ENCODE measurements at places on chromosomes 16 and 17.

- DNase-seq = no peak
Observed at GRCh38 chr17:47013341-47013740, 34.3 kb upstream of the RPRML start.

GRCh38 chr17:40451420-40451819 is 8.2 kb downstream of the IGFBP4 start:
- DNase-seq = peak; percentile 93

DNA sequence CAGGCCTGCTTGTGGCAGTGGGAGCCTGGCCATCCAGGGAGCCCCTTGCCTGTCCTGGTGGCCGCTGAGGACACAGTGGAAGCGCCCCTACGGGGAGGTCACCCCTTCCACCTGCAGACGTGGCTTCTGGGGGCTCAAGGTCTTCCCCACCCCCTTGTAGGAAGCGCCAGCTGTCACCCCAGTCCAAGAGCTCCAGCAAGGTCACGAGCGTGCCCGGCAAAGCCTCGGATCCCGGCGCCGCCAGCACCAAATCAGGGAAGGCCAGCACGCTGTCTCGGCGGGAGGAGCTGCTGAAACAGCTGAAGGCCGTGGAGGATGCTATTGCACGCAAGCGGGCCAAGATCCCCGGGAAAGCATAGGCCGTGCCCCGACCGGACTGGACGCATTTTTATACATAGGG is 7.4 kb upstream of the IL17C start:
- no peak for DNase-seq

DNA sequence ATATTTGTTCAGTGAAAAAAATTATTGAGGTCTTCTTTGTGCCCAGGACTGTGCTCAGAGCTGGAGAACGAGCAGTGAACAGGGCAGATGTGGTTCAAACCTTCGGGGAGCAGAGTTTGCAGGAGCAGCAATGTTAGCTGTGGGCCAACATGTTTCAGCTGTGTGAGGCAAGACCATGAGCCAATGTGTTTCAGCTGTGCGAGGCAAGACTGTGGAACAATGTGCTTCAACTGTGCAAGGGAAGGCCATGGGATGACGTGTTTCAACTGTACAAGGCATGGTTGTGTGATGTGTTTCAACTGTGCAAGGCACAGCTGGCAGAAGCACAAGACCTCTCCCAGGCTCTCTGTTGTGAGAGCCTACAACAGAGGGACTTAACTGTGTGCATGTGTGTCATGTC is 35.2 kb upstream of the SDK2 start:
- DNase-seq = no peak

DNA sequence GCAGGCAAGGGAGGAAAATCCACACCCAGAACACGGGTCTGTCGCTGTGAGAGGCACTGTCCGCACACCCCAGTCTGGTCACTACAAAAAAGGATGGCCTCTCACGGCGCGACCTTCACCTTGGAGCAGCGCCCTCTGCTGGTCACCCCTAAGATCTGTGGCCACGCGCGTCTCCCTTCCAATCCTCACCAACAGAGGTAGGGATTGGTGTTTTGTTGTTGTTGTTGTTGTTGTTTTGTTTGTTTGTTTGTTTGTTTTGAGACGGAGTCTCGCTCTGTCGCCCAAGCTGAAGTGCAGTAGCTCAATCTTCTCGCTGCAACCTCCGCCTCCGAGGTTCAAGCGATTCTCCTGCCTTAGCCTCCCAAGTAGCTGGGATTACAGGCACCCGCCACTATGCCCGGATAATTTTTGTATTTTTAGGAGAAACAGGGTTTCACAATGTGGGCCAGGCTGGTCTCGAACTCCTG is 15.0 kb upstream of the C17orf58 start:
- DNase-seq = peak; percentile 68

GRCh38 chr17:69478916-69479315 is 64.4 kb downstream of the MAP2K6 start:
- no peak for DNase-seq

DNA sequence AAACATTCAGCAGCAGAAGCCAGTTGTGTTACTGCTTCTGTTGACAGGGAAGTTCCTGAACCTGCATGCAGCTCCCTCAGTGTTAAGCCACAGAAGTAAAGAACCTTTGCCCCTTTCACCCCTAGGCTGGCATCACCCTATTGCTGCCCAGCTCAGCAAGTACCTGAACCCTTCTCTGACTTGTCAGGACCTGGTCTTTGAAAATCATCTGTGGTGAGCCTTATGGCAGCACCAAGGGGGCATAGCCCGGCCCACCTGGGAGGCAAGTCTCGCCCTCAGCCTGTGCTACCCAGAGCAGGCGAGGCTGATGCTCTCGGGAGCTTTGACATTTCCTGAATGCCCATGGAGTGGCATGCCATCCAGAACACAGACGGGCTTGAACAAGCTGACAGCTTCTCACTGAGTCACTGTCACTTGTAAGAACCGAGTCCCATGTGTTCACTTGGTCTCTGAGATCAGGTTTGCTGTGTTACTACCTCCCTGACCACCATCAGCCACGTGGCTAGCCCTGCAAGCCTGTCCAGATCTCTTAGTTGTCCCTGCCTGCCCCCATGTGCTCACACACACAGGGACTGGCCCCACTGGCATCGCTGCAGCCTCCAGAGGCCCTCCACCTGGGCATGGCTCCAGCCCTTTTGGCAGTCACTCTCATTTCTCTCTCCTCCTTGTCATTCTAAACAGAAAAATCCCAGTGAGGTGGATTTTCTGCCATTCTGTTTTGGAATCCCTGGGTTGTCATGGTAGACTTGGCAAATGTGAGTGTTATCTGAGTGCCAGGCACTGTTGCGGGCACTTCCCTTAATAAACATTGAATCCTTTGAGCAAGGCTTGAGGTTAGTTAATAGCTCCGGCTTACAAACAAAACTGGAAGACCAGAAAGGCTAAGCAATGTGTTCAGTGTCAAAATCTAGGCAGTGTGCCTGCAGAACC is 2.9 kb upstream of the CARMIL2 start:
- peak; percentile 85 for DNase-seq

- no peak for DNase-seq
Observed at GRCh38 chr17:2957631-2958286, 105.6 kb downstream of the OR1D5 start.

DNA sequence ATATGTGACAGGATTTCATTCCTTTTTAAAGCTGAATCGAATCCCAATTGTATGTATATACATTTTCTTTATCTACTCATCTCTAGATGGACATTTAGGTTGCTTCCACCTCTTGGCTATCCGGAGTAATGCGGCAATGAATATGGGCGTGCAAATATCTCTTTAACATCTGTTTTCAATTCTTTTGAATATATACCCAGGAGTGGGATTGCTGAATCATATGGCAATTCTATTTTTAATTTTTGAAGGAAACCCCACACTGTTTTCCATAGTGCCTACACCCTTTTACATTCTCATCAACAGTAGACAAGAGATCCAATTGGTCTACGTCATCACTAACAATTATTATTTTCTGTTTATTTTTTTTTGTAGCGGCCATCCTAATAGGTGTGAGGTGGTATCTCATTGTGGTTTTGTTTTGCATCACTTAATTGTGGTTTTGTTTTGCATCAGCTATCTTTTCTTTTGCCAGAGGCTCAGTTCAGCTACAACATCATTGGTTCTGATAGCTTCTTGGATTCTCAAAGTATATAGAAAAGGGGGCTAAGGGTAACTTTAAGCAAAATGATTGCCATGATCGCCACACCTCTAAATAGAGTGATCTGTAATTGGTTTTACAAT is 25.6 kb upstream of the MAP2K6 start:
- DNase-seq = no peak

DNA sequence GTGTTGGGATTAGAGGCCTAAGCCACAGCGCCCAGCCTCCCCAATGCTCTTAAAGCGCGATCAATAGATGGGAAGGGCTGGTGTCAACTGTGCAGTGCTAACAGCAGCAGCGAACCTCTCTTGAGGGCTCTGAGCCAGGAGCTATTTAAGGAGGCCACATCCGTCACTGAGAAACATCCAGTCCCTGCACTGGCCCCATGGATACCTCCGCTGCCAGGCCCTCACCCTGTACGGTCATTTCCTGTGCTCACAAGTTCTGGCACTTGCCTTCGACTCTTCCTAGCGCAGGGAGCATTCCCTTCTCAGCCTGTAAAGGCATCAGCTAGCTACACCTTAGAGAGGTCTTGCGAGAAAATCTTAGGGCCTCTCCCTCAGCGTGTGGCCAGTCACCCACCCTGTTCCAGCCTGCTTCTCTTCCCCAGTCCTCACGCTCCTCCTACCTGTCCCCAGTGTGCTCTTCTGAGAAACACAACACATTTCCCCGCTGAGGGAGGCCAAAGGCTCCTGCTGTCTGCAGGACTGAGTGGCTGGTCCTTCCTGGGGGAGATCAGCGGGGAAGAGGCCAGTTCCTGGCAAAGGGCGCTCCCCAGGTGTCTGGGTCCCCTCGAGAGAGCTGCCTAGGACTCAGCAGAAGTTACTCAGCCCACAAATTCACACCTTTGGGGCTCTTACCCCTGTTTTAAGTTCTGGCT is 28.6 kb downstream of the GTF3C1 start:
- DNase-seq = peak; percentile 84

DNA sequence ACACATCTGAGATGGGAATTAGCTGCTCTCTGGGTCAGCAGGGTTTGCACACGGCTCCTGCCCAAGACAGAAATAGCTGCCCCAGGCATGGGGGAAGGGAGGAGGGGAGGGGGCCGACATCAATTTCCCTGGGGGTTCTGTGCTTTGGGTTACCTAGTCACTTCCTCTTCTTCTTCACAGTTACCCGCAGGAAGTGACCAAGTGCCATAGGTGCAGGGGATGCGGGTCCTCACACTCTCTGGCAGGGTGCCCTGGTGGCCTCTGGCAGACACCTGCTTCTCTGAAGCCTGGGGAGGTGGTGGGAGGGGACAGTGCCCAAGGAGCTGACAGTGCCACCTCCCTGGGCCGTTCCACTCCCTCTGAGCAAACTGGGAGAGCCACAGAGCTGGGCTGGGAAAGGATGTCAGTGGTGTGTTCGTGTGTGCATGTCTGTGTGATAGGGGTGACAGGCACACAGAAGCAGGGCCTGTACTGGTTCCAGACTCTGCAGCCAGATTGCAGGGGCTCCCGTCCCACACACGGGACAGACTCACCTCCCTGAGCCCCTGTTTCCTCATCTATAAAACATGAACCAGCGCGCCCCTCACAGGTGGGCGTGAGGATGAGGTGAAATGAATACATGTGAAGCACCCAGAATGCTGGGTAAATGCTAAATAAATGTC is 18.2 kb downstream of the SCN4A start:
- no peak for DNase-seq

DNA sequence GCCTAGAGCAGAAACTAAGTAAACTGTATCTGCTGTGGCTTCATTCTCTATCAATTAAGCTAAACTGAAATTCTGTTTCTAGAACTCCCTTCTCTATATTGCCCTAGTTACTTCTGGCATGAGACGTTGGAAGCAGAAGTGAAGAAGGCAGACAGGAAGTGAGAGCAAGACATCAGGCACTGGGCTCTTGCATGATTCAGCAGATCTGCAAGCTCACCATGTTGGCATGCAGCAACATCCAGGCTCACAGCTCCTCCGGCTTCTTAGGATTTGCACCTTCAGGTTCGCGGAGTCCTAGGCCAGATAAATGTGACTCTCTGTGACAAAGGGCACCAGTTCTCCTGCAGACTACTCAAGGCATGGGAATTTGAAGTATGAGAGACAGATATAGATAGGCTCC is 148.3 kb downstream of the CDH8 start:
- no peak for DNase-seq

DNA sequence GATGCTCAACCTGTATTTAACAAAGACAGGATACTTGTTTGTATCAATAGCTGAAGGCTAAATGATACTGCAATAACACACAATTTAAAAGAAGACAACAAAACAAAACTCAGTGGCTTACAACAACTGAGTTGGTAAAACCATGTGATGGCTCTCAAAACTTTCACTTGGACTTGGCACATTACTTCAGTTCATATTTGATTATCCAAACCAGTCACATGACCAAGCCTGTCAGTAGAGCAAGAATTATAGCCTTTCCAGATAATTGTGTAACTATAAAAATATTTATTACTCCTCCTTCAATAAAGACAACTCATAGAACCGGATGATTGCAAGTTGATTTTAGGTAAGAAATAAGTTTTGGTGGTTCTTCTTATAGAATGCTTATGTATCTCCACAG is 56.8 kb downstream of the NQO1 start:
- DNase-seq = no peak

- no peak for DNase-seq
Observed at GRCh38 chr17:19670908-19671307, 22.4 kb downstream of the ALDH3A2 start.

- peak; percentile 73 for DNase-seq
Observed at GRCh38 chr17:13885953-13886889, 183.1 kb upstream of the COX10 start.

- no peak for DNase-seq
Observed at GRCh38 chr17:55233840-55234239, 30.9 kb upstream of the HLF start.

DNA sequence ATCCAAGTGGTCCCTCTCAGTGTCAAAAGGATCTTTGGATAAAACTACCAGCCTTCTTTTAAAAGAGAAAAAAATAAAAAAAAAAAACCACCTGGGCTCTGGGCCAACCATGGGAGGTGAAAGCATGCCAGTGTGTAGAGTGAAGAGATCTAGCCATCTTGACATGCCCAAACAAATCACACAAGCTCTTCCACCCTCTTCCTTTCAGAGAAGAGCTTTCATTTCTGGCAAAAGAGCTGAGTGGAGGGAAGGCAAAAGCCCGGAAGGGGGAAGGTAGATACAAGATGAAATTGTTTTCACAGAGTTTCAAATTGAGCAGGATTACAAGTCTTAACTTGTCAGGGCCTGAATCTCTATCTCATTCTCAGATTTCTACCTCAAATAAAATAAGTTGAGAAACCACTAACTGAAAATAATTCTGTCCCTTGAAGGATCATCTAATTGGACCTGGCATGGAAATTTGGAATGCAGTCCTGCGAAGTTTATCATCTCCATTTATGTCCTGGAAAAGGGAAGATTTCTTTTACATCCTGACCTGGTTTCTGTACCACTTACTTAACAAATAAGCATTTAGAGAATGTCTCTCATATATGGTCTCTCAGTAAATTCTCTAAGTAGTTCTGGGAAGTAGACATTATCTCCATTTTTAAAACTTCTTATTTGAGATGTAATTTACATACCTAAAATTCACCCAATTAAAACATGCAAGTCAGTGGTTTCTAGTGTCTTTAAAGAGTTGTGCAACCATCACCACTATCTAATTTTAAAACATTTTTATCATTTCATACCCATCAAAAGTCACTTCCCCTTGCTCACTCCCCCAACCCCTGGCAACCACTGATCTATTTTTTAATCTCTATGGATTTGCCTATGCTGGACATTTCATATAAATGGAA is 93.7 kb downstream of the TANGO6 start:
- no peak for DNase-seq

- no peak for DNase-seq
Observed at GRCh38 chr17:78667741-78668640, 90.8 kb upstream of the DNAH17 start.

DNA sequence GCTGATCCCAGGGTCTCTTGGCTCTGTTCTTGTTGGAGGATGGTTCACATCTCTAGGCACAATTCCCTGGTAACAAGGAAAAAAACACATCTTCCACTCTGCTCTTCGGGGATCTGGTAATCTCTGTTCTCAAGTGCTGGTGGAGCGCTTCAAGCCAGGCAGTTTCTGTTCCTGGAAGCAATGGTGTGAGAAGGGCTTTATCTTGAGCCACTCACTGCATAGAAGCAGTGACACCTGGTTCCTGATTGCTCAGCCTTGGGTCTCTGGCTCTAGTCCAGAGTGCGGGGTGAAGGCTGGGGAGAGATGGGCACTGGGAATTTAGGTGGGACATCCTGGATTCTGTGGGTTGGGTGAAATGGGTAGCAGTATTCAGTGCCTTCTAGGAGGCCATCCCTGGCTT is 14.1 kb downstream of the AKAP1 start:
- no peak for DNase-seq

- no peak for DNase-seq
Observed at GRCh38 chr17:75475851-75476250, 19.4 kb downstream of the TMEM94 start.
